NCI-H1436 treated with DMSO at 0.1 percent for 48 hours (cell line): ENCODE measurements at places on chromosomes 3 and 15.

DNA sequence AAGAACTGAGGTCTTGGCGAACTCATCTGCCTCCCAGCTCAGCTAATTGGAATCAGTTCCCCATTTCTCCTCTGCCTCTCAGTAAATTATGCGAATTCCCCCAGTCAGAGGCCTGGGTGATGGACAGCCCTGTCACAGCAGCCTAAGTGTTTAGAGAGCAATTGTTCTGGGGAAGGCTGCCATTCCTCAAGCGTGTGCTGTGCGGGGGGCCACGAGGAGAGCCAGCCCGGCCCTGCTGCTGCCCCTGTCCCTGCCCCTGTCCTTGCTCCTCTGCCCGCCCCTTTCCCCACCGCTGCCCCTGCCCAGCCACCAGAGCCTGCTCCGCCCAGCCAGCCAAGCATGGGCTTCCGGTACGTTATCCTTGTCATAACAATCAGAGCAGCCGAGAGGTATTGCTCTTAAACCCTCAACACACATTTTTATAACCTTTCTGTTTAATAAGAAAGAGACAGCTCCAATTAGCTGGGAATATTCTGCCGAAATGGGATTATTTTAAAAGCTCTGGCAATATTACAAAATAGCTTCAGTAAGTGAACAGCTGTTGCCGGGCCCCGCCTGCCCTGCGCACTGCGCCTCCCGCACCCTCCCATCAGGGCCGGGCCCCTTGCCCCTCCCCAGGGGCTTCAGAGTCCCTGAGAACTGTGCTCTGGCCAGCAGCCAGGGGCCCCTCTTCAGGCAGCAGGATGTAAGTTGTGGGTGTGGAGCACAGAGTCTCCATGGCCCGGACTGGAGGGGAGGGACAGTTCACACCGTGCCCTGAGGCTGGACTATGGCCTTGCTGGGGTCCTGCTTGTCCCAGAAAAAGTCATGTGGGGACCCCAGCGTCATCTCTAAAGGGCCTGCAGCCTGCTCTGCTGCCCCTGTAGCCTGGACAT, 12.4 kb upstream of the CACNA2D2 start:
- no peak for DNase-seq

GRCh38 chr15:69165637-69166025, 5.2 kb downstream of the GLCE start:
- DNase-seq: no peak

GRCh38 chr3:171407759-171408158, 52.4 kb downstream of the TNIK start:
- no peak for DNase-seq

GRCh38 chr3:7875925-7876324, 625.7 kb upstream of the LMCD1 start:
- no peak for DNase-seq

DNA sequence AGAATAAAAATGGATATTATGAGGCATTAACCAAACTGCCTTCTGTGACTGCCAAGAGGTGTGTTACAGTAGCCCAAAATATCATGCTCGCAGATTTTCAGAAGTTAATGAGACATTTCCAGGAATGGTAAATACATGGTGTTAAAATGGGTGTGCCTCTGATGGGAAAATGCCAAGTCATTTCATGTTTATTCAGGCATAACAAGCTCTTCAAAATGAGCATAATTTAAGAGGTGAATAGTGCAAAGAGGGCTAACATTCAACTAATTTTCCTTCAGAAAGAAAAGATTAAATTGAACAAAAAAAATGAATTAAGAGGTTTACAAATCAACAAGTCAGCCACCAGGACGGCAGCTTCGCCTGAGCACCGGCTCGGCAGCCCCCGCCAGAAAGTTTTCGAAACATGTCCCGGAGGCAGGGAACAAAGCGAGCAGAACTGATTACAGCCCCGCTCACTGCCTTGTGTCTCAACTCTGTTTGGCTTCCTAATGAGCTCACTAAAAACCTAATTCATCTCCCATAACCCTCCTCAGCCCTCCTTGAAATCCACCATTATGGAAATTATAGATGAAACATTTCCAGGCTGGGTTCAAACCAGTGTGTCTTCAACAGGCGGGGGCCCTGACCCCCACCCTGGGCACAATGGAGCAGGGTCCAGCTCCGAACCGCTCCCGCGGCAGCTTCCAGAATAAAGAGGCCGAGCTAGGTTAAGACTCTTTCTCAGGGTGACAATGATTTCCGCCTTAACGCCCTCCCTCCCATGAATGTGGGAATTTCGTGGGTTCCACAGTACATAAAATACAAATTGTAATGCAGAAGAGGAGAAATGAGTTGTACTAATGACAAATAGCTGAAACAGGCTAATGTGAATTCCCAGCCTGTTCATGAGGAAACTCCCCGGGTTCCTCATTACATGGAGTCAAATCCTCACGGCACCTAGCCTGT, 43.9 kb downstream of the MEIS2 start:
- peak; percentile 32 for DNase-seq

- no peak for DNase-seq
Measured at GRCh38 chr3:172592898-172593669, 69.9 kb upstream of the TNFSF10 start.

GRCh38 chr15:65920825-65921309, 51.6 kb downstream of the RAB11A start:
- no peak for DNase-seq

DNA sequence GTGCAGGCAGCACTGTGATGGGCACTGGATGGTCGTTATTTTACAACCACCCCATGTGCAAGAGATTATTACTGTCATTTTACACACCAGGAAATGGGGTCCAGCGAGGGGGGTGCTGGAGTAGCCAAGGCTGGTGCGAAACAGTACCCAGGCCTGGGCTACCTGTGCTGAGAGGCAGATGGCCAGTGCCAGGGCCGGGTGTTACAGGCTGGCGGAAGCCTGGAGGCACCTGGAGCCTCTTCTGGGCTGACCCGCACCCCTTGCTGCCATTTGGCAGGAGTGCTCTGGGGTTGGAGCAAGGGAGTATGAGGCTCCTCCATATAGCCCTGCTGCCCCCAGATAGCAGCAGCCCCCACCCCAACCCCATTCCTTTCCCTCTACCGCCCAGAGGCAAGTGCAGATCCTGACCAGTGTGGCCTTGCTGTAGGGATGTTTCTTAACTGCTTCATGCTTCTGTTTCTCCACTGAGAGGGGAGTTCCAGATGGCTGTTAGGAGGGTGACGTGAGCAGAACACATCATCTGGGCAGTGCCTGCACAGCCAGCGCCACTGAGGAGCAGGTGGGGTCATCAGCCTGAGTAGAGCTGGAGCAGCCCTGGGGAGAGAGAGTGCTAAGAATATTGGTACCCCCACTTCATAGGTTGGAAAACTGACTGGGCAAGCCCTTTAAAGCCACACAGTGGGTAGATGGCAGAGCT, 15.3 kb downstream of the SNX33 start:
- DNase-seq: no peak

- DNase-seq: no peak
Measured at GRCh38 chr15:62412686-62413085, 247.6 kb upstream of the C2CD4B start.

- DNase-seq: peak; percentile 90
Measured at GRCh38 chr3:97612632-97613031, 151.9 kb upstream of the ARL6 start.

DNA sequence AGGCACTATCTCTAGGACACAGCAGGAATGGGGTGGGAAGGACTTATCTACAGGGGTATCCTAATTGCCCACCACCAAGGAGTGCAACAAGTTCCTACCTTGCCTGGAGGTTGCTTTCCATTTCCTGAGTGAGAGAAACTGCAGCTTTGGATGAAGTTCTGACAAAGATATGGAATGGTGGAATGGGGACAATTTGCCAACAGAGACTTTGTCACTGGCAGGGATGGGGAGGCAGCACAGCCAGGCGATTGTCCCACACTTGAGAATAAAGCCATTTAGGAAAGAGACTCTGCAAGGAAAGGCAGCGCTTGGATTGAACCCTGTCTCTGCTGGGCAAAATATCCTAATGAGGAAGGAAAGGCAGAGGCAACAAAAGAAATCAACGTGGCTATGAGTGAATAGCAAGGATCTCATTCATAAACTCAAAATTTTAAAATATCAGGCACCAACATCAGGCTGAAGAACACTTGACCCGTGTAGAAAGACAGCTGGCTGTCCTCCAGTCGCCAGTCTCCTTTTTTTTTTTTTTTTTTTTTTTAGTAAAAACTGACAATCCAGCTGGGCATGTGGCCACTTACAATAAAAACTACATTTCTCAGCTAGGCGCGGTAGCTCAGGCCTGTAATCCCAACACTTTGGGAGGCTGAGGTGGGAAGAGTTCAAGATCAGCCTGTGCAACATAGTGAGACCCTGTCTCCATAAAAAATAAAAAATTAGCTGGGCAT, 31.6 kb upstream of the PDE8A start:
- no peak for DNase-seq

GRCh38 chr15:92901995-92902394, 1.9 kb downstream of the CHD2 start:
- DNase-seq: no peak

- DNase-seq: no peak
Measured at GRCh38 chr3:32508711-32509110, 6.1 kb upstream of the CMTM6 start.

GRCh38 chr3:77786216-77786615, 746.3 kb downstream of the ROBO2 start:
- DNase-seq: no peak

- no peak for DNase-seq
Measured at GRCh38 chr15:99592145-99592791, 26.5 kb downstream of the MEF2A start.

DNA sequence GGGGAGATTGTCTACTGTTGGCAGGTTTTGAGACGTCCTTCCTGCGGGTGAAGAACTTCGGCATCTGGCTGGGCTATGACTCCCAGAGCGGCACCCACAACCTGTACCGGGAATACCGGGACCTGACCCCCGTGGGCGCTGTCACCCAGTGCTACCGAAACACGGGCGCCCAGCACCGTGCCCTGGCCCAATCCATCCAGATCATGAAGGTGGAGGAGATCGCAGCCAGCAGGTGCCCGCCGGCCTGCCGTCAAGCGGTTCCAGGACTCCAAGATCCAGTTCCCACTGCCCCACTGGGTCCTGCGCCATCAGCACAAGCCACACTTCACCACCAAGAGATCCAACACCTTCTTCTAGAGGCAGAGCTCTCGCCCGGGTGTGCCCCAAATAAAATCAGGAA, 194.9 kb upstream of the EPHA6 start:
- DNase-seq: no peak

DNA sequence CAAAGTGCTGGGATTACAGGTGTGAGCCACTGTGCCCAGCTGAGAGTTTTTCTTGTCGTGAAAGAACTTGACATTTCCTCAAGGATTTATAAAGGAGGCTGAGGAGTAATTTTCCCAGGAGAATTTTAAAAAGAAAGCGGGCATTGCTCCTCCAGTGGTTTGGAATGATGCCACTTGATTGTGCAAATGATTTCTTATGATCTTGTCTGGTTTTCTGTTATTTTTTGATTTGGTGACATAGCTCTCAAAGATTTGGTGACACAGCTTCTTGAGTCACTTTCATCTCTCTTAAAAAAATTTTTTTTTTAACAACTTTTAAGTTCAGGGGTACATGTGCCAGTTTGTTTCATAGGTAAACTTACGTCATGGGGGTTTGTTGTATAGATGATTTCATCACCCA, 24.6 kb upstream of the NFKBIZ start:
- DNase-seq: no peak

DNA sequence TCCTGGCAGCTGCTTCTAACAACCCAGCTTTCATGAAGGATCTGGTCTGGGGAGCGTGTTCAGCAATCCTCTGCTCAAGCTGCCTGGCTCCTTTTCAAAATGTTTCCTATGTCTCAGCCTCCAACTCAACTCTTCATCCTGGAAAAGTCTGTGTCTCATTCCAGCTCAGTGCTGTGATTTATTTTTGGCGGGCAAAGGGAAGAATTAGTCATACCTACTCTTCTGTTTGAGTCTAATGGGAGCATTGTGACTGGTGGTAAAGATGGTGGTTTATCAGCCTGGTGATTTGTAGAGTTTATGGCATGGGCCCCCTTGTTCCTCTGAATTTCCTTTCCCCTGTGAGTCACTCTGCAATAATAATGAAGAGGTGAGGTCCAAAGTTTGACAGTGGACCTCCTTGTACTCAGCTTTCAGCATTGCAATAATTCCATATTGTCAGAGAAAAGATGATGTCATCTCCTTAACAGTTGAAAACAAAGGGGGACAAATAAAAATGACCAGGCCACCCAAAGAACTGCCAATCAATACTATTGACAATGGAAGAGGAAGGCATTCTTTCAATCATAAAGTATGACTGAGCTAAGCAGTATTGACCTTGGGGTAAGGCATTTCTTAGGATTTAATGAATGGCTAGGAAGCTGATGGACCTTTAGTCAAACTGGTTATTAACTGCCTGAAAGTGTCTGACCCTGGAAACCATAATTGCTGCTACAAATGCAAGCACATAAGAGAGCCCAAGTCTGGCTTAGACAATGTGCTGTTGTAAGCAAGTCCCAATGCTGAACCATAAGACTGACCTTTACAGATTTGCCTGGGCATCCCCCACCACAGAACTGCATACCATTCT, 204.7 kb upstream of the MCTP2 start:
- no peak for DNase-seq

DNA sequence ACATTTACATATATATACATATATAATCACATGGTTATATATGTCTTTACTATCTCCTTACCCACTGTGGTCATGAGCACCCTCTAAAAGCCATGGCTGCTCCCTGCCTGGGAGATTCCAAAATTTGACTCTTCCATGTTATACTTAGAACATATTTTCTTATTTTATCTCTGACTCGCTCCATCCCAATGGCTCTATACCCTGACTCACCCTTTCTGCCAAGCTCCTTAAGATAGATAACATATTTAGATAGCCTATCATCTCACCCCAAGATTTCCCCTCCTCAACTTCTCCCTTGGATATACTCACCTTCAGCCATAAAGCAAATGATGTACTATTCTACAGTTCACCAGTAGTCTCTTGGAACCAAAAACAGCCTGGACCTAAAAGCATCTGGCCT, 65.1 kb downstream of the CD200R1L start:
- DNase-seq: no peak

DNA sequence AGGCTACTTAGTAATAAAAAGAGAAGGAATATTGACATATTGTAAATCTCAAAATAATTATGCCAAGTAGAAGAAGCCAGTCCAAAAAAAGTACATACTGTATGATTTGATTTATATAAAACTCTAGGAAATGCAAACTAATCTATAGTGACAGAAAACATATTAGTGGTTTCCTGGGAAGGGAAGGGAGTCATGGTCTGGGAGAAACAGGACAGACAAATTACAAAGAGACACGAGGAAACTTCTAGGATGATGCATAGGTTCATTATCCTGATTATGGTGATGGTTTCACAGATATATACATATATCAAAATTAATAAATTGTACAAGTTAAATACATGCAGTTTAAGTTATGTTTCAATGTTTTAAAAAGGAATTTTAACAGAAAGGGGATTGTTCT, 81.0 kb upstream of the GOLGA8B start:
- DNase-seq: no peak
